Common myeloid progenitor, CD34-positive (primary cell): ENCODE measurements at places on chromosomes 12 and 14.

DNA sequence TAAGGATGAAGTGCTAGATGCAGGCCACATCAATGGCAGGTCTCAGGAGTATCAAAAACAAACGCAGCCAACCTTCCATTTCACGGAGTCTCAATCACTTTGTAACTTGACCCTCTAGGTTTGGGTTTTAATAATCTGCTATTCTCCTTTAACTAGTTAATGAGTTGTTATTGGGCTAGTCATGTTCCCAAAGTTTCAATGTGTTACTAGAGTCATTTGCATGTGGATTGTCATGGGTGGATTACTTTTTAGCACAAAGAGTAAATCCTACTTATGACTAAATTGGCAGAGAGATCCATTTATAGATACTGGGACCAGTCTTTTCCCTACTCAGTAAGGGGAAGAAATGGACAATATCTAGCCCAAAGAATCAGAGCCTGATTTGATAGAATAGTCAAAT, 151.0 kb downstream of the BCAT1 start:
- no peak for DNase-seq

DNA sequence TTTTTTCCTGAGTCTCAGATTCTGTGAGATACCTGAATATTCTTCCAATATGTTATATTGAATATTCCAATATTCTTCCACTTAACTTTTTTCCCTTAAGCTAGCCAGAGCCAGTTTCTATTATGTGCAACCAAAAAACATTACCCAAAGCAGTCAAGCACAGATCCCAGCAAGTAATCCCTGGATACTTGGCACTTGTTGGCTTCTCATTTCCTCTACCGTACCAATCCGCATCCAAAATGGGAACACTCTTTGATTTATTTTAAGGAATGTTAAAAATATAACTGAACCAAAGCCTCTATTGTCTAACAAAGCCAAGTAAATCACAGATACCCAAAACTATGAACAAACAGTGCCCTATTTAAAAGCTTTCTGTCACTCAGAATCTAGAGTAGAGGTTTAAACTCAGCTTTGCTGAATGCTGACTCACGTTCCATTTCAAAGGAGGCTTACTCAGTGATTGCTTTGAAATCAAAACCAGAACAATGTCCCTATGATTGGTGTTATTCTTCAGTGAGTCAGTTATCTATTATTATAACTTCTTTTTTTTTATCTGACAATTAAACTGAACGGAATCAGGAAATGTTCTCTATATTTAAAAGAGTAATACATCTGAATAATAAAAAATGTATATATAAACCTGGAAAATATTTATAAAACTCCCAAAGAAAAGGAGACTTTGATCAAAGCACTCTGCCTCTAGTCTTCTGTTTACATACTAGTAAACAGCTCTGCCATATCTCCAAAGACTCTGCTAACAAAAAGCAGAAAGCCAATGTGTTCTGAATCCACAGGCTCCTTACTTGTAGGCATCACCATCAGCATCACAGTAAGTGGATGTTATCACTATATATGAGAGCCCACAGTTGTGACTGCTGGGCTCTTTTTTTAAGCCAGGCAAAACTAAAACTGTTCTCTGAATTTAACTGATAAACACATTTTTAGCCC, 360.8 kb downstream of the CCDC91 start:
- no peak for DNase-seq

- DNase-seq, result no peak
Observed at GRCh38 chr12:82870771-82871377, 184.2 kb downstream of the TMTC2 start.

DNA sequence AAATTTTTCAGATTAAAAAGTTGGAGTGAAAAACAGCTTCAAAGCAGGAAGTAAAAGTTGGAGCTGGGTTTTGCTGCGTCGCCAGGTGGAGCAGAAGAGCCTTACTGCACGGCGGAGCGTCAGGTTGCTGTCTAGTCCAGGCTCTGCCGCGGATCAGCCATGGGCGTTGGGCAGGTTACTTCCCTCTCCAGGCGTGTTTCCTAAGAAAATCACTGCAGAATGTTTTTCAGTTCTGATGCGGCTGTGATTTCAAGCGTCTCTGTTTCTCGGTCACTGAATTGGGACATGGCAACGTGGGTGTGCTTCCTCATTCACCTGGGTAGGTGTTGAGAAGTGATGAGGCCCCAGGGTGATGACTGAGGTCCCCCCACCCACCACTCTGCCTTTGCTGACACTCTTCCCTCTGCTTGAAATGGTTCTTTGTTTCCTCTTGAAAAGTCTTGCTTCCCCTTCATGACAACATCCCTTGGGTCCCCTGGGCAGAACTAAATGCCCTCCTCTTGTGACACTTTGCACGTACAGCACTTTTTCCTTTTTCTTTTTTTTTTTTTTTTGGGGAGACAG, 7.6 kb downstream of the EVL start:
- DNase-seq, result peak; percentile 70

DNA sequence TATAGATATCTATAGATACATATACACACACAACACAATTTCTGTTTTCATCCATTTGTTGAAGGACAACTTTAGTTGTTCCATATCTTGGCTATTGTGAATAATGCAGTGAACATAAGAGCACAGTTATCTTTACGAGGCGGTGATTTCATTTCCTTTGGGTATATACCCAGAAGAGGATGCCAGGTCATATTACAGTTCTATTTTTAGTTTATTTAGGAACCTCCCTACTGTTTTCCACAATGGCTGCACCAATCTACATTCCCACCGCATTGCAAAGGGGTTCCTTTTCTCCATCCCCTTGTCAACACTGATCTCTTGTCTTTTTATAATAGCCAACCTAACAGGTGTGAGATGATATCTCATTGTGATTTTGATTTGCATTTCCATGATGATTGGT, 143.4 kb upstream of the ARHGAP5 start:
- DNase-seq, result no peak

DNA sequence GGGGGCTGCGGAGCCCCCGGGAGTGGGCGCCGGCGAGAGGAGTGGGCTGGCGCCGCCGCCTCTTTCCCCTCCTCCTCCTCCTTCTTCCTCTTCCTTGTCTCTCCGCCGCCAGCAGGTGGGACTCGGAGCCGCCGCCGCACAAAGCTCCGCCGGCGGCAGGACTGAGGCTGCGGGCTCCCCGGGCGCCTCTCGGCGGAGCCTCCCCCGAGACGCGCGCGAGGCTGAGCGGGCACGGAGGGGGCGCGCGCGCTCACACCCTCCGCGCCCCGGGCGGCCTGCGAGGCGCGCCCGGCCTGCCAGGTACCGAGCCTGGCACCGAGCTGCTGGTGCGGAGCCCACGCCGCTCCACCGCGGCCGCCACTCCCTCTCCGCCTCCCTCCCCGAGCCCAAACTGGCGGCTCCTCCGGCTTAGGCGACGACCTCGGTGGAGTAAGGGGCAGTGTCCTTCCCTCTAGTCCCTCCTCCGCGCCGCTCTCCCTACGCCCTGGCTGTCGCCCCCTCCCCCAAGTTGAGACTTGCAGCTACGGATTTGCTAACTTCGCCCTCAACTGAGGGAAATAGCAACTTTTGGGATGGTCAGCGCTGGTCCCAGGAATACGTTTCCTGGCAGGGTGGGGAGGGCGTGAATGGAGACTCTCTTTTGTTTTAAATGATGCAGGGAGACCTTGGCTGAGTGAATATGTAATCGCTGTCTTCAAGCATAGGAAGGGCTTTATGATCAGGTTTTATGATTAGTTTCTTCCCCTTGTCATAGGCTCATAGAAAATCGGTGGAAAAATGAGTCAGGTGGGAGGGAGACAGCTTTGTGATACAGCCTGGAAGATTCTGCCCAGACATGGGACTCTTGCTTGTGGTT, 199.5 kb upstream of the CAND1 start:
- peak; percentile 47 for DNase-seq

DNA sequence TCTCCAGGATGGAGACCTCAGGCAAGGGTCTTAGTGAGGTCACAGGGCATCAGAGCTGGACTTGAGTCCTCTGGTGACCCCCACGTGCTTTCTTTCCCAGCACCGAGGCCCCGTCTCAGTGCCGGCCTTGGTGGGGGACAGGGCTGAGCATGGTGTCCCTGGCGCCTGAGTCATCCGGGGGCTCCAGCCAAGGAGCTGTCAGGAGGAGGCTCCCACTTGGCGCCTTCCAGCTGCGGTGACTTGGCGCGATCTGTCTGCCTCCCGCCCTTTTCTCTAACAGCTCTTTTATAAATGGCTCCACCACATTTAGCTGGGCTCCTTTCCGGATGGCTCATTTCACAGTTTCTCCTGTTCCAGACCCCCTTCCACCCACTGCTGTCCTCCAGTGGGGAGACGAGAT, 60.4 kb downstream of the PRMT8 start:
- no peak for DNase-seq

GRCh38 chr12:68119250-68119649, 40.3 kb downstream of the IFNG start:
- no peak for DNase-seq

GRCh38 chr12:108116699-108117098, 12.4 kb upstream of the WSCD2 start:
- no peak for DNase-seq

DNA sequence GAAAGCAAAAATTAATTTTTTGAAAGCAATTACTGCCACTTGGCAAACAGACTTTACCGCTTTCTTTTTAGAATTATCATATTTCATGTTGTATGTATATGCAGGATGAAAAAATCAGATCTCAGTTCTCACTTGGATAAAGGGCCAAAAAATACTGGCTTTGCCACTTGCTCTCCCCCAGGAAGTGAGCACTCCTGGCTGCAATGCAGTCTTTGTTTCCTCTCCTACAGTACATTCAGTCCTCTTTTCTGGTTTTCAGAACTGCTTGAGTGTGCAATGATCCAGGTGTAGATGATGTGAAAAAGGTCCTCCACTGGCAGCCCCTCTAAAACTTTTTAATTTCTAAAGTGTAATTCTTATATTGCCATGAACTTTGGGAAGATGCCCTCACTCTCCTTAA, 183.4 kb downstream of the SLC25A21 start:
- no peak for DNase-seq
